ENCODE measurements at places on chromosomes 16 and 17.

GRCh38 chr16:68247400-68247799 lies 2.2 kb downstream of the PLA2G15 start:
- DNase-seq, result no peak

DNA sequence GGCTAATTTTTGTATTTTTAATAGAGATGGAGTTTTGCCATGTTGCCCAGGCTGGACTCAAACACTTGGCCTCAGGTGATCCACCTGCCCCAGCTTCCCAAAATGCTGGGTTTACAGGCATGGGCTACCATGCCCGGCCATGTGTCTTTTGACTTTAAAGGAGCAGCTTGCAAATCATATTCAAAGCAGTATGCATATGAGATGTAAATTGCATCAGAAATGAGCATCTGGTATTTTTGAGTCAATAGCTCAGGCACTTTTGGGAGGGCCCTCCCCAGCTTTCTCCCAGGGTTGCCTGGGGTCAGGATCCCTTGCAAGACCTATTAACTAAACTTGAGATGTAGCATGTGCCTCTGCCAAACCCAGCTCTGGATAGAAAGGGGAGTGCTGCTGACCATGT lies 21.5 kb downstream of the EPOP start:
- no peak for DNase-seq

DNA sequence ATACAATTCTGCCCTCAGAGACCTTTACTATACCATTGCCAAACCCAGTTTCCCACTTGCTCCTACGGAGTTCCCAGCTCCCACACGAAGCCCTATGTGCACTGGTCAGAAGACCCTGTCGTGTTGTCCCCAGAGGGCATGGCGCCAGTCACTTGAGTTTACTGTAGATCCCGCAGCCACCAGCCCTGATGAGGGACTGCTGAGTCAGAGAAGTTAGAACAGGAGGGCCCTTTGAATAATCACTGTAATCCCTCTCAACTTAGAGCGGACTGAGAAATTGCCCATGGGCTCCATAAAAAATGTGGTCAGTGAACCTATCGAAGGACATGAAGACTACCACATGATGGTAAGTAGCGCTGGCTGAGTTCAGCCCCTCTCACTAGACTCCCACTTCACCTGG lies 9.2 kb downstream of the UBFD1 start:
- no peak for DNase-seq

GRCh38 chr17:41498276-41498675 lies 7.1 kb downstream of the KRT13 start:
- no peak for DNase-seq

- no peak for DNase-seq
Measured at GRCh38 chr17:27339198-27339835, 45.4 kb downstream of the WSB1 start.

GRCh38 chr17:29612404-29613280 lies 10.1 kb downstream of the CORO6 start:
- DNase-seq, result no peak

DNA sequence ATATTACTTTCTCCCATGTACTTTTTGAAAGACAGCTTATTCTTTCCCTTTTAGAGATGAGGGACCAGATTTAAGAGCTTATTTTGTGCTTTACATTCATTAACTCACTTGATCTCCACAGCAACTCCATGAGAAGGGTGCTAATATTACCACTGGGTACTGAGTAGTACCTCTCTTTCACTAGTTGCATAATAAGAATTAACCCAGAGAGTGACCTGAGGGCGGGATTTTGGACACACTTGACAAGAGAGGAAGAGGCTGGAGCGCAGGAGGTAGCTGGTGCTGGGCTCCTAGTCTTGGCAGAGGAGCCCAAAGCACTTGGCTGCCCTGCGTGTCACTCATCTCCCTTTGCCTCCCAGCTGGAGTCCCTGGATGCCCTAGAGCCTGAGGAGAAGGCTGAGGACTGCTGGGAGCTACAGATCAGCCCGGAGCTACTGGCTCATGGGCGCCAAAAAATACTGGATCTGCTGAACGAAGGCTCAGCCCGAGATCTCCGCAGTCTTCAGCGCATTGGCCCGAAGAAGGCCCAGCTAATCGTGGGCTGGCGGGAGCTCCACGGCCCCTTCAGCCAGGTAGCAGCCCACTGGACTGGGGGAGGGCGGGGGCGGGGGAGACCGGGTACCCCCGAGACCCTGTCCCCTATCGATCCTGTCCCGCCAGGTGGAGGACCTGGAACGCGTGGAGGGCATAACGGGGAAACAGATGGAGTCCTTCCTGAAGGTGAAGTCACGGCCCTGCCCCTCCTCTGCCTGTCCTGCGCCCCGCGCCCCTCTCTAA lies 1.7 kb upstream of the MAZ start:
- DNase-seq, result peak; percentile 34

DNA sequence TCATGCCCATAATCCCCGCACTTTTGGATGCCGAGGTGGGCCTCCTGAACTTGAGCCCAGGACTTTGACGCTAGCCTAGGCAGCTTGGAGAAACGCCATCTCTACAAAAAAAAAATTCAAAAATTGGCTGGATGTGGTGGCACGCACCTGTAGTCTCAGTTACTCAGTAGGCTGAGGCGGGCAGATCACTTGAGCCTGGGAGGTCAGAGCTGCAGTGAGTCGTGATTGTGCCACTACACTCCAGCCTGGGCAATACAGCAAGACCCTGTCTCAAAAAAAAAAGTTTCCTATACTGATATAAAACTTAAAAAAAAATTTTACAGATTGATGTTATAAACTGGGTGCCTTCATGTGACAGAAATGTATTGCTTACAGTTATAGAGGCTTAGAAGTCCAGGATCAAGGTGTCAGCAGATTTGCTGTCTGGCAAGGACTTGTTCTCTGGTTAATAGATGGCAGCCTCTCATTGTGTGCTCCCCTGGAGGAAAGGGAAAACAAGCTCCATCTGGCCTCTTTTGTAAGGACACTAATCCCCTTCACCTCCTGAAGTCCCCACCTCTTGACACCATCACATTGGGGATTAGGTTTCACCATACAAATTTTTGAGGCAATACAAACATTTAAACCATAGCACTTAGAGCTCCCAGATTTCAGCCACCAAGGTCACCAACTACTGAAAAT lies 8.5 kb upstream of the CES3 start:
- DNase-seq, result no peak

DNA sequence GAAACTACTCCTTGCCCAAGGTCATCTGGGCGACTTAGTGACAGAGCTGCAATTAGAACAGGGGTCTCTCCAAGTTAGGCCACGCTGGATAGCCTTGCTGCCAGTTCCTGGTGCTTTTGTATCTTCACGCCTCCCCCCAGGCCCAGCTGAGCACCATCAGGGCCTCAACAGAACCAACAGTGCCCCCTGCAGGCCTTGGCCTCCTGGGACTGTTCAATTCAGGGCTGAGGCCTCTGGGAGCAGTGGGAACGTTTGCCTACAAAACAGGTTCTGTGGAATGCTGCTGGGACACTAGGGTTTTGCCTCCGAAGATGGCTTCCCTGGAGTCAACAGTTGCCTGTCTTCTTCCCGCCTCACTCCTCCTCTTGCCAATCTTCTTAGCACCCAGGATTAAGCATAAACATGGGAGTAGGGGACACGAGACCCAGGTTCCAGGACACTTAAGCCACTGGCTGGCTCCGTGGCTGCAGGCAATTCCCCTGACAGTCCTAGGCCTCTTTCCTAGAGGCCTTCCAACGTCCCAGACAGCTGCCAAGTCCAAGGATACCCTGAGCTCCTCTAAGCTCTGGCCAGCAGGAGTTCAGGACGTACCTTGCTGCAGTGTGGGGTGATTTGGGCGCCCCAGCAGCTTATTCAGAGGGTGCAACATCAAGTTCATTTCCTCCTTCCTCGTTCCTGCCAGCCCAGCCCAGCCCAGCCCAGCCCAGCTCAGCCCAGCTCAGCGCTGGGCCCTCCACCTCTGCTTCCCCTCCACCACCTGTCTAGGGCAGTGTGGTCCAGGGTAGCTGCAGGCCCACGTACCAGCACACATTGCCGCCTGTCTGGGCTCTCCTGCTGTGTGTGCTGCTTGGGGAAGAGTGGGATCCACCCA lies 246.6 kb upstream of the RPL38 start:
- DNase-seq, result no peak

DNA sequence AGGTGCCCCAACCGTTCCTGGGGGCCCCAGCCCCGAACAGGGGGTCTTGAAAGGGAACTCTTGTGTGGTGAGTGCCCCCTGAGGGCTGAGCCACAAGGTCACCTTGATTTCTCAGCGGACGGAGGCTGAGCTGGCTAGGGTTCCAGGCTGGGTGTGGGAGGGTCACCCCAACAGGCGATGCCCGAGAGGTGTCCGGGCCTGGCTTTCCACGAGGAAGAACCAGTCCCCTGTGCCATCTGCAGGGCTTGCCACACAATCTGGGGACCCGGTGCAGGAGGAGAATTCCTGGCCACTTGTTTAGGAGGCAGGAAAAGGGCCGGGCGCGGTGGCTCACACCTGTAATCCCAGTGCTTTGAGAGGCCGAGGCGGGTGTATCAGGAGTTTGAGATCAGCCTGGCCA lies 16.8 kb upstream of the SLC38A10 start:
- no peak for DNase-seq

DNA sequence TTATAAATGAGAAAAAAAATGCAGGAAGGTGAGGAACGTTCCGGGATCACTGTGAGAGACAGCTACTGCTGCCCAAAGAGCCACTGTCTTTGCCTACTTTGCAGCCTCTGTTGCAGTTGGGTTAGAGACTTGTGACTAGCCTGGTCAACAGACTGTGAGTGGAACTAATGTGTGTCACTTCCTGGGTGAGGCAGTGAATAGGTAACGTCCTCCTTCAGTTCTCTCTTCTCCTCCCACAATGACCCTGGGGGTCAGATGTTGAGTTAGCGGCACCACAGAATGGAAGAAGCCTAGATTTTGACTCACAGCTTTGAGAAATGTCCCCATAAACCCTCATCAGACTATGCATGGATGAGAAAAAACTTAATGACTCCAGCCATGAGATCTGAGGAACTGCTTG lies 5.2 kb downstream of the C16orf46 start:
- DNase-seq, result no peak

DNA sequence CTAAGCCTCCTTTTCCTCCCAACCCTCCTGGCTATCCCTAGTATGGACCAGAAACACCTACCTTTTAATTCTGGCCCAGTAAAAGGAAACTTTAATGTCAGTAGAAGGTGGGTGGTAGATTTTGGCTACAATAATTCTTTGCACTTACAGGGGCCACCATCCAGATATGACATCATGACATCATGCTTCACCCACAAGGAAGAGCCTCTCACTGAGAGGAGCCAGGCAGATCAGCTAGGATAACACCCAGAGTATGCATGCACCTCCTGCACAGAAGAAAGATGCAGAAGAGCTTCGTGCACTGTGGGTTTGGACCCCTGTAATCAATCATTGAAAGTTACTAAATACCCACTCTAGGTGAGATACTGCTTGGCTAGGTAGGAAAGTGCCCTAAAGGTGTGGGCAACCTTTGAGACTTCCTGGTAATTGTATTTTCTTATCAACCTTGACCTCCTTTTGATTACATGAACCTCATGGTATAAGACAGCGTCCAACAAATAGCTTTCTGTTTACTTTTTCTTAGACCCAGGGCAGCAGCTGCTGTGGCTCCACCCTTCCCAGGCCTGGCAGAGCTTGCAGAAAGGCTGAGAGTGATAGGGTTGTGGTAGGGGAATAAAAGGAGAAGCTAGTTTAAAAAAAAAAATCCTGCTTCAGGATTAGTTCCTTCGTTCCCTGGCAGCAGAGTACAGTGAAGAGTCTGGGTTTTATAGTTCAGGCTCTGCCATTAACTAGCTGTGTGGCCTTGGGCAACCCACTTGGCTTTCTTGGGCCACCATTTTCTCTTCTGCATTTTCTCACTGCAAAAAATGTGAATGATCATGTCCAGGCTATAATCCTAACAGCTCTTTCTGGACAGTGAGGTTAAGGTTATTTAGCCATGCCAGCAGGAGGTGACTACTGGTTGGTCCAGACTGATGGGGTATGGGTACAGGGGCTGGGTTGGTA lies 6.2 kb downstream of the MAP3K14 start:
- no peak for DNase-seq

DNA sequence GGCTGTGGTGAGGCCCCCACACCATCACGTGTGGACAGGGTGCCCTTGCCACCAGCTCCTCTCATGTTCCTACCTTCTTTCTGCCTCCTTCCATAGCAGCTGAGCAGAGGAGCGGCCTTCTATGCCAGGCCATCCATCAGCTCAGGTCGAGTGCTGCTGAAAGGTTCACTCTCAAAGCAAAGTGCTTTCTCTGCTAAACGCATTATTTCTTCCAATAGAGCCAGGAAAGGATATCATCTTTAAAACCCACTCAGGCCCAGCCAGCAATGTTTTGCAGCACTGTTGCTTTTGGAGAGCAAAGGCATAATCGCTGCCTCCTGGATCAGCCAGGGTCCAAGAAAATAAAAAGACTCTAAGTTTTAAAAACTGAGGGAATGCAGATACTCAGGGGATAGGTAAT lies 54.9 kb upstream of the GPRC5B start:
- DNase-seq, result no peak

GRCh38 chr17:58121925-58122324 lies 26.3 kb upstream of the OR4D1 start:
- peak; percentile 17 for DNase-seq

DNA sequence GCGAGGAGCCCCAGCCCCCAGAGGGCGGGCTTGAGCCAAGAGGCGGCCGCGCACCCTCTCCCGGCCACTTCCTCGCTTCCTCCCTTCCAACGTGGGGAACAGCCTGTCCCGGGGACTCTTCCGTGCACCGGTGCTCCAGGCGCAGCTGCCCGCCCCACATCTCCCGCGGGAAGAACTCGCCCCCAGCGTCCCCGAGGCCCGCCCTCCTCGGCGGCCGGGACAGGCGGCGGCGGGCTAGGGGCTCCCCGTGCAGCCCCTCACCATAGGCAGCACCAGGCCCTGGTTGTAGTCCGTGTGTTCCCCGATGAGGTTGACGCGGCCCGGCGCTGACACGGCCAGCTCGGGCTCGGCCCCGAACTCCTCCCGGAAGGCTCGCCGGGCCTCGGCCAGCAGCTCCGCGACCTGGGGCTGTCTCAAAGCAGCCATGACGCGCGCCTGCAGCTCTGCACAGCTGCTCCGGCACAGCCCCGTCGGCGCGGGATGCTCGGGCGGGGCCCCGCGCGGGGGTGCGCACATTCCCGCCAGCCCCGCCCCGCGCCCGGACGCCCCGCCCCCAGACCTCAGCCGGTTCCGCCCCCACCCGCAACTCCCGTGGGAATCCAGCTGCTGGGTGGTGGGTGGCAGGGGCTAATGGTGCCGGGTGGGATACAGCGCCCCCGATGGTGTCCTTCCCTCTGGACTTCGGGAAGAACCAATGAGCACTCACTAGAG lies at the start of gene GALK1:
Gene GALK1 (minus strand): TSS at position 482 of the 711 bp plus-strand sequence. CDS start 56 bp downstream, at position 426.
- peak; percentile 63 for DNase-seq

All from fibroblast of gingiva (primary cell).